Stimulated activated CD4-positive, alpha-beta T cell treated with anti-CD3 and anti-CD28 coated beads, Interleukin-4, amount 100 ng/mL, for 48 hours (primary cell): ENCODE measurements at places on chromosomes 6 and 20.

DNA sequence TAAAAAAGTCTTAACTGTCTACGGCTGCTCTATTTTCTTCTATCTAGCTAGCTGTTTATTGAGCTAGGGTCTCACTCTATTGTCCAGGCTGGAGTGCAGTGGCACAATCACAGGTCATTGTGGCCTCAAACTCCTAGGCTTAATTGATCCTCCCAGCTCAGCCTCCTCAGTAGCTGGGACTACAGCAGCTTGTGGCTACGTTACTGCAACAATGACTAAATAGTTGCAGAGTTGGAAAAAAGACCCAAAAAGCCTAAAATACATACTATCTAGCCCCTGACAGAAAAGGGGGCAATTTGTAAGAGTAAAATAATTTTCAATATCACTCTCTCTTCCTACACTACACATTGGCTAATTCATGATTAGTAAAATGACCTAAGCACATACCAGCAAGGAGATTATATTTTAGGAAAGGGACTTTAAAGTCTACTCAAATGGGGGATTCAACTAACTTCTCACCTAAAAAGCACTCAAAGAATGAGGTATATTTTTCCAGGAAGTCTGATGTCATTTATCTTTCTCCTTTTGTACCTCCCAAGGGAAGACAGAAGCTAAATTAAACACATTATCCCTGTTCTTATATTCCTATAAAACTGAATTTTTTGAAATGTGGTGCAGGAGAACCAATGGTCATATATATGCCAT, 82.8 kb downstream of the ZMYND8 start:
- DNase-seq: no peak

GRCh38 chr6:147933224-147933623, 409.4 kb upstream of the SASH1 start:
- no peak for DNase-seq

DNA sequence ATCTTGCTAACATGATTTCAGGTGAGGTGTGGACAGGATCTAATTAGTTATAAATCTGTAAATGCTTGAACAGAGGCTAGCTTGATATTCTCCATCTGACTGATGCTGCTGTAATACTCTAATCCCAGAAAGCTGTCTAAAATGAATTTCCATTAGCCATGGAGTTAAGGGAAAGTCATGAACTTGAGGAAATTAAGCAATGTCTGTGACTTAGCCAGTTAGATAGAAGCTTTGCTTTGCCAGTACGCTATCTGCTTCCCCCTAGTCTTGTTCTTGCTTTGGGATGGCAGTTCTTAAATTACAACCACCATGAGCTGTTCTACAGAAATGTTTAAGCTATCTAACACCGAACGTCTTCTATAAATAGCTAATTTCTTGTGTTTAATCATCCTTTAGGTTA, 195.7 kb downstream of the PRL start:
- no peak for DNase-seq

GRCh38 chr20:50101887-50102286, 11.1 kb downstream of the UBE2V1 start:
- DNase-seq: no peak

DNA sequence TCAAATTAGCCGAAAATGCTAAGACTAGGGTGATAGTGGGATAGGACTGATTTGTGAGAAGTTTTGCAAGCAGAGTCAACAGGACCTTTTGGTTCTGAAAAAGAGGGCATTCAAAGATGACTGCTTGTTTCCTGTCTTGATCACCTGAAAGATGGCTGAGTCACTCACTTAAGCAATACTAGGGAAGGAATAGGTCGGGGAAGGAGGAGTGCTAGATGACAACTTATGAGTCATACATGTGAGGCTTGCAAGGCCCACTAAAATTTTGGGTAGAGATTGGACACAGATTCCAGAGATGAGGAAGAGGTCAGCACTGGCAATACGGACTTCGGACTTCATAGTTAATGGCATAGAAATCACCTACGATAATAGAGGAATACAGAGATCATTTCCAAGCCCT, 89.2 kb downstream of the FAM83B start:
- DNase-seq: no peak

- no peak for DNase-seq
Observed at GRCh38 chr6:13522656-13523055, 35.3 kb upstream of the GFOD1 start.

- DNase-seq: no peak
Observed at GRCh38 chr20:977021-977420, 25.1 kb downstream of the RSPO4 start.

GRCh38 chr6:46925563-46926253, 4.0 kb upstream of the ADGRF5 start:
- no peak for DNase-seq

GRCh38 chr6:168171673-168172353, 92.8 kb upstream of the FRMD1 start:
- DNase-seq: no peak

DNA sequence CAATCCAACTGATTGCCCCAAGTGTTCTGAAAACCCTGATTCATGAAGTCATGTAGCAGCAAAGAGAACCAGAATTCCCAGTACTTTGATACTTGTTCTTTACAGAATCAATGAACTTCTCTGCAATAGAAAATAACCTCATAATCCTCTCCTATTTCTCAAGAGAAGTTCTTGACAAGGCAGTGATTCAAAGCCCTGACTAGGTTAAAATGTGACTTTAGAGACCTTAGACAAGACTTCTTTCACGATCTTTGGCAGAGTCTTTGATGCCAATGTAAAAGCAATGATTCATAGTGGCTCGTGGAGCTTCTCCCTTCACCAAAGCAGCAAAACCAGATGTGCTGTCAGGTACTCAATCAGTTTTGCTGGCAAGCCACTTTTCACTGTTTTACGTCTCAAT, 95.2 kb downstream of the CDK19 start:
- no peak for DNase-seq

- no peak for DNase-seq
Observed at GRCh38 chr20:38085026-38085425, 51.5 kb downstream of the RPRD1B start.

GRCh38 chr6:141491684-141492083, 641.0 kb upstream of the GJE1 start:
- DNase-seq: no peak

GRCh38 chr20:60191014-60191413, 232.8 kb downstream of the CDH26 start:
- DNase-seq: no peak
